ENCODE measurements at places on chromosomes 2 and 18. TPM values are rescaled to one million over a fixed set of nuclear protein-coding genes. Genes with fewer than 3 reads are reported as not detected.

Gene CIB4
- not detected for total RNA-seq

Gene LIMS4
- 2.0 TPM for total RNA-seq

Gene CAPN13
- total RNA-seq: 0.63 TPM

Gene APLF
- total RNA-seq: 2.3 TPM

Gene HOXD4
- 28.0 TPM for total RNA-seq

Gene SLC40A1
- total RNA-seq: 5.8 TPM

DNA sequence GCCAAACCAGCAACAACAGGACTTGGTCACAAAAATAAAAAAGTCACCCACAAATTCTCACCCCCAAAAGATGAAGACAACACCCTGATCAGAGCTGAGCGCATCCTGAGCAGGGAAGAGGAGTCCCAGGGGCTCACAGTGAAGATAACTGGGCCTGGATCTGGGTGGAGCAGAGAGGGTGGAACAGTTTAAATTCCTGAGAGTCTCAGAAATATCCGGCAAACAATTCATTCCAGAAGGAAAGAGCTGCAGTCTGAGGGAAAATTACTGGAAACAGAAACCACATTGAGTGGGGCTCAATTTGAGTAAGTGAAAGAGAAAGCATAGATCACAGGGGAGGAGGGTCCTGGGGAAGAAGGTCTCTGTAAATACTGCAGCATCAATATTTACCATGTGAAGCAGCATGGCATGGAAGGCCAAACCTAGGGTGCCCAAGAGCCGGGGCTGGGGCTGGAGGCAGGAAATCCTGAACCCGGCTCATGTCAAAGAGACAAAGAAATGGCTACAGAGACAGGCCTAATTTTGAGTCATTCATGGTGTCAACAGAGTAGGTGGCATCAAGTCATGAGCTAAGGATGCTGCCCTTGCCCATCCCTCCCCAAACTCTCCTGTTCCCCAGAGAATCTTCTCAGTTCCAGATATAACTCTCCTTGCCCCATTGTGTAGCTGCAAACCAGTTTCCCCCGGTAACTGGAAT lies 61.4 kb upstream of the ZBTB7C start:
- DNase-seq: no peak

DNA sequence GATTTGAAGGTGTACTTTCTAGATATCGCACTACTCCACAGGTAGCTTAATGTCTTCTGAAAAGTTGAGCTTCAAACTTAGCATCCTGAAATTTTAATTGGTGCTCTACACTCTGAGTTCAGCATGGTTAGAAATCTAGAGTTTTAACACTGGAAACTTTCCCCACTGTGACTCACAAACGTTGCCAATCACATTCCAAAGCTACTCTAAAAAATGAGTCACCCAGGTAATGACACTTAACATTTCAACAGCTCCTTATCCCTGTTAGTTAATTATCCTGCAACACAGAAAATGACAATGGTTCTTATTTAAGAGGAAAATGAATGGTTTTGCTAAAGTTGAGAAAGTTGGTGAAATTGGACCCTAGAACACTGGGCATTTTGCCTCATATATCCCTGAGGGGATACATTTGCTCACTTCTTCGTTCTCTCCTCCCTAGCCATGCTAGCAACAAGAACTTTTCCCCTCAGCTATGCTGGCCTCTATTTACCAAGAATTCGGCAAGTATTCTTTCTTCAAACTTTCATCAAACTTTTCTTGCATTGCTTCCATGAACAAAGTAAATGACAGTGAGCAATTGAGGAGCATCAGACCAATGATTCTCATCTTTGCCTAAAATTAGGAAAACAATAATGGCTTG lies 1024.1 kb upstream of the KLHL29 start:
- peak; percentile 29 for DNase-seq

GRCh38 chr2:54977149-54977548 lies 73.1 kb downstream of the RTN4 start:
- no peak for DNase-seq

DNA sequence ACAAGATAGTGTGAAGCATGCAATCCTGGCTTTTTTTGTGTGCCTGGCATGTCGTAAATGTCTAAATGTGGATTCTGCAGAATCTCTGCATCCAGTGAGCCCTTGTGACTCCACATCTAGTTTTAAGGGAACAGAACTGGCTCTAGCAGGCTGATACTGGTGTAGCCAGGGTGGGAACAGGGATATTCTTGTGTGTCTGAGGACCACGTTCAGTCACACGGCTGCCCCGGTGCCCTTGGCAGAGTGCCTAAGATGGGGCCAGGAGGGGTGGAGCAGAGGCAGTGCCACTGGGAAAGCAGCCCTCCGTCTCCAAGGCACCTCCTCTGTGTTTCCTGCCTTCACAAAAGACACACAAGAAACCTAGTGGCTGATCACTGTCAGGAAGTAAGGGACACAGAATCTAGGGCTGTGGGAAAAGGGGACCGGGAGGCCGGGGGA lies 91.5 kb upstream of the PARD3B start:
- DNase-seq: no peak

GRCh38 chr2:29042561-29043075 lies 31.7 kb downstream of the PCARE start:
- DNase-seq: no peak

DNA sequence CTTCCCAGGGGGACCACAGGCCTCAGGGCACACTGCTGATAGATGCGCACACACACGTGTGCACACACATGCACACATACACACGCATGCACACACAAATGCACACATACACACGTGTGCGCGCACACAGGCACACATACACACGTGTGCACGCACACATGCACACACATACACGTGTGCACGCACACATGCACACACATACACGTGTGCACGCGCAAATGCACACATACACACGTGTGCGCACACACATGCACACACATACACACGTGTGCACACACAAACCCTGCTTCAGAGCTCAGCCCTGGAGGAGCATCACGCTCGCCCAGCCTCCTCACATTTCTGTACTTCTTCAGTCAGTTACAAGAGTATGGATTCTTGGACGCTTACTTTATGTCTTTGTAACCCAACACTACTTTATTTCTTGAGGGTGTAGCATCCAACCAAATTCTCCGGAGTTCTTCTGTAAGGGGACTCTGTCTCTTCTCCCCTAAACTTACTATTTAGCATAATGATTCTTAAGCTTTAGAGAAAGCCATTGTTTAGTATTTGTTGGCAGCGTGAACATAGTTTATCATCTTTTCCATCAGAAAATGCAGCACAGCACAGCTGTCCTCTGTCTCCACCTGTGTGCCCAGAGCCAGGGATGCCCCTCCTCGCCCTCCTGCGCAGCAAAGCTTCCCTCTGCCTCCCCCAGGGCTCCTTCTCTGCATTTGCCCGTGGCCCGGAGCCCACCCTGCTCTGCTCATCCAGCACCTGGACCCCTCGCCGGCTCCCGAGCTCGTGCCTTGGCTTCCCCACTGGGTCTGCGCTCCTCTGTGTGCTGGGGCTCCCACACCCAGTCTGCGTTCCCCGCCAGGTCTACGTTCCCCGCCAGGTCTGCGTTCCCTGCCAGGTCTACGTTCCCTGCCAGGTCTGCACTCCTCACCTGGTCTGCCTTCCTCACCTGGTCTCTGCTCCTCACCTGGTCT lies 74.4 kb upstream of the CTDP1 start:
- DNase-seq: no peak

DNA sequence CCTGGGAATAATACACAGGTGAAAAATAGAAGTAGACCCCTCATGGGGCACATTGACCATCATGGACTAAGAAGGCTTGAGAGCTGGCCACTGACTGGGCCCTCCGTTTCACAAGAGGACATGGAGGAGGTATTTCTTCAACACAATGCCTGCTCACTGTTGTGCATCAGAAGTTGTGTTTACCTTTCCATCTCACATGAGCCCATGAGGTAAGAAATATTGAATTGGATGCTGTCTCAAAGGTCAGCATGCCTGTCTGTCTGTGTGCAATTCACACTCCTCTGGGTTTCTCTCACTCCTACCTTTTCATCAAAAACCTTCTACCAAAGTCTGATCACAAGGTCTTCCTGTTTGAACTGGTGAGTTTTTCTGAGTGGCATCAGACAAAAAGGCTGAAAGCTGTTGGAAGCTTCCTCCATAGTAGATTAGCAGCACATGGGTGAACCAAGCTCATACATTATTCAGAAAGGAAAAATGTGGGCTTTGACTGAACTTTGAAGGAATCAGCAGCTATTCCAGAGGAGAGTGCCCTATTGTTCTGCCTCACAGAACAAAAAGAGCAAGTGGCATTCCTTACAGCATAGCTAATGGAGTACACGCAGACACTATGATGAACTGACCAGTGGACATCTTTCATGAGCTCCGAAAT lies 143.2 kb upstream of the RND3 start:
- DNase-seq: peak; percentile 93

GRCh38 chr2:108877506-108877905 lies 90.9 kb downstream of the CCDC138 start:
- no peak for DNase-seq

- no peak for DNase-seq
Measured at GRCh38 chr18:75218065-75218923, 7.7 kb downstream of the TSHZ1 start.

DNA sequence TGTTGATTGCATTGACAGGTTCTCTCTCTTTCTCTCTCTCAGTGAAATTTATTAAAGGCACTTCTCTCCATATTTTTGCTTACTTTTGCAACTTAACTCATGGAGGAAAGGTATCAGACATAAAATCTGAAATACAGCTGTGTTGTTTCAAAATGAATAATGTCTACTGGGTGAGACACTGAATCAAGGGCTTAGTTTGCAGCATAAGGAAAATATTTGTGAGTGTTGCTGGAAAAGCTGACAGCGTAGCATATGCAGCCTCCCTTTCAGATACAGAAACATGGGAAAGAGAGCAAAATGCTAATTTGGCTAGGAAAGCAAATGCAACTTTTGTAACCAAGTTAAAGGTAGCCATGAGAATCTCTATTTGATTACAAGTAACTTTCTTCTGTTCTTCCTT lies 81.5 kb upstream of the COL3A1 start:
- DNase-seq: no peak

Measured in epithelial cell of proximal tubule (primary cell).